ENCODE measurements at places on chromosomes 7 and 10.

- DNase-seq = no peak
Observed at GRCh38 chr7:55538538-55538937, 33.8 kb downstream of the VOPP1 start.

- no peak for DNase-seq
Observed at GRCh38 chr10:101047268-101047667, 14.5 kb upstream of the KAZALD1 start.

GRCh38 chr10:112151524-112152039, 32.0 kb downstream of the GPAM start:
- DNase-seq = no peak

DNA sequence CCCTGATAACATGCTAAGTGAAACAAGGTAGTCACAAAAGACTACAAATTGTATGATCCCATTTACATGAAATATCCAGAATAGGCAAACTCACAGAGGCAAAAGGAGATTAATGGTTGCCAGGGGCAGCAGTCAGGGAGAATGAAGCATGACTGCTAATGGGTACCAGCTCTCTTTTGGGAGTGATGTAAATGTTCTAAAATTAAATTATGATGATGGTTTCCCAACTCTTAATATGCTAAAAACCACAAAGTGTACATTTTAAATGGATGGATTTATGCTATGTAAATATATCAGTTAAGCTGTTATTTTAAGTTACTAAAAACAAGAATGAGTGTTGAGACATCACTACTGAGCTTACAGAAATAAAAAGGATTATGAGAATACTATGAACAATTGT, 12.6 kb downstream of the CYP51A1 start:
- no peak for DNase-seq

- no peak for DNase-seq
Observed at GRCh38 chr7:77808517-77808916, 9.9 kb downstream of the PHTF2 start.

- DNase-seq = no peak
Observed at GRCh38 chr10:125192620-125193019, 32.3 kb upstream of the CTBP2 start.

DNA sequence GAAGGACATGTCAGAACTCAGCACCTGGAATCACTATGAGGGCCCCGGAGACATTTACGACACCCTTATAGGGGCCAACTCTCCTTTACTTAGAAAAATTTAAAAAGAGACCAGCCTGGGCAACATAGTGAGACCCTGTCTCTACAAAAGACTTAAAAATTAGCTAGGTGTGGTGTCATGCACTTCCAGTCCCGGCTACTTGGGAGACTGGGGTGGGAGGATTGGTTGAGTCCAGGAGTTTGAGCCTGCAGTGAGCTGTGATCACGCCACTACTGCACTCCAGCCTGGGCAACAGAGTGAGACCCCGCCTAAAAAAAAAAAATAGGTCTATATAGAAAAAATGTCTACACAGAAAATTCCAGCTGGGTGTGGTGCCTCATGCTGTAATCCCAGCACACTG, 7.5 kb upstream of the CYTH3 start:
- no peak for DNase-seq

DNA sequence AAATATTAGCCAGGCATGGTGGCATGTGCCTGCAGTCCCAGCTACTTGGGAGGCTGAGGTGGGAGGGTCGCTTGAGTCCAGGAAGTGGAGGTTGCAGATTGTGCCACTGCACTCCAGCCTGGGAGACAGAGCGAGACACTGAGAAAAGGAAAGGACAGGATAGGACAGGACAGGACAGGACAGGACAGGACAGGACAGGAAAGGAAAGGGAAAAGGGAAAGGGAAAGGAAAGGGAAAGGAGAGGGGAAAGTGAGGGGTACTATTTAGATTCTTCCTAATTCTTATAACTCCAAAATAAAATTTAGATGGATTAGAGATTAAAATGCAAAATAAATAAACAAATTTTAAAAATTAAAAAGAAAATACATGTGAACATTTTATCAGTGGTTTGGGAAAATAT, 58.7 kb downstream of the PIK3AP1 start:
- no peak for DNase-seq

- no peak for DNase-seq
Observed at GRCh38 chr7:46208635-46209525, 287.8 kb upstream of the IGFBP3 start.

- no peak for DNase-seq
Observed at GRCh38 chr7:27200761-27201579, 1.1 kb upstream of the HOXA13 start.

GRCh38 chr7:40965774-40966173, 737.1 kb downstream of the INHBA start:
- DNase-seq = no peak

- DNase-seq = no peak
Observed at GRCh38 chr10:45239642-45240041, 75.8 kb downstream of the OR13A1 start.

DNA sequence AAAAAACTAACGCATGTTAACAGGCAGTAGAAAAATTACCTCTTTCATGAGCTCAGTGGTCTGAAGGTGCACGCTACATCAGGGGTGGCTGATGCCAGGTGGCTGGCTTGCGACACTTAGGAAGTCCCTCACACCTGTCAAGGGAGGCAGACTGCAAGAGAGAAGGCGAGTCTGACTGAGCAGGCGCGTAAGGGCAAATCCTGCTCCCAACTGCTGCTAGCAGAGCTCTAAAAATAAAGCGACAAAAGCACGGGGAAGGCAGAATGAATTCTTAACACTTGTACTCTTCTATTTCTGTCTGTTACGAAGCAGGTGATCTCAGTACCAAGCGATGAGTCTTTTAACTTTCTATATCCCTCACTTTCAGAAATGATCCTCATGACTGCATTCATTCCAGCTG, 33.1 kb downstream of the CACNA2D1 start:
- no peak for DNase-seq
